ENCODE measurements at places on chromosomes 1 and 21. TPM values are rescaled to one million over a fixed set of nuclear protein-coding genes. Genes with fewer than 3 reads are reported as not detected.

CIART gene
- 0.80 TPM for total RNA-seq

SLC5A3 gene
- 3.9 TPM for total RNA-seq

LACTBL1 gene
- total RNA-seq, result not detected

MCOLN3 gene
- total RNA-seq, result 3.7 TPM

PODN gene
- total RNA-seq, result not detected

CNTN2 gene
- 0.01 TPM for total RNA-seq

ITLN2 gene
- 0.24 TPM for total RNA-seq
